ENCODE measurements at places on chromosomes 6 and 20.

DNA sequence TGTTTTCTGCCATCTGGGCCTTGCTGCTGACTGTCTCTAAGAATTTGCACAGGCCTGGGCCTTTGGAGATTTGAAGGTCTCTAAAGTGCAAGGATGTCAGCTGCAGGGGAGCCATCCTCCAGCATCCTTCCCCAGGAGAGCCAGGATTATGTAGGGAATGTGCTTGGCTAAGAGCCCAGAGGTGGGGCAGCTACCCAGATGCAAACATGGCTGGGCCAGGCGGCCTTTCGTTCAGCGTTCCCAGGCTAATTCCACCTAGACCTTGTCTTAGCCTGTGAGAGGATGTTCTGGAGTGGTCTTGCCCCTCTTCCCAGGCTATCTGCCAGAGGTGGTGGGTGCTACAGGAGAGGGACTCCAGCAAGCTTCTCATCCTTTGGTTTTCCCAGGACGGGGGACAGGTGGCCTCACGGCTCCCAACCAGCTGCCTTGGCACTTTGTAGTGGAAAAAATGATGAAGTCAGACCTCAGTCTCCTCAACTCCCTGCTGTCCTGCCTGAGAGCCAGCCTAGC lies 7.7 kb upstream of the PTGIS start:
- ATAC-seq, result no peak

DNA sequence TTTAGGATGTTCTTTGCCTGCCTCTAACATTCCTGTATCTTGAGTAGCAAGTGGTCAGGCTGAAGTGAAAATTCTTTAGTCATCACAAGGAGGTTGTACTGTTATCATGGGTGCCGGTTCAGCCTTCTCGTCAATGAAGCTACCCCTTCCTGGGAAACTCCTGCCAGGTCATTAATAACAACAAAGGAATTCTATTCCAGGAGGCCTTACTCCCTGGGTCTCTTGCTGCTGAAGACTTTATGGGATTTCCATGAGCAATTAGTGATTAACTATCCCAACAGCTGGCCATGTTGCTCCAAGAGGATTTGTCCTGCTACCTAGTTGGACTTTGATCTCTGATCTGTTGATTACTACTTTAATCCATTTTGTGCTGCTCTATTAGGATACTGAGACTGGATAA lies 62.7 kb upstream of the ELOVL5 start:
- no peak for ATAC-seq

DNA sequence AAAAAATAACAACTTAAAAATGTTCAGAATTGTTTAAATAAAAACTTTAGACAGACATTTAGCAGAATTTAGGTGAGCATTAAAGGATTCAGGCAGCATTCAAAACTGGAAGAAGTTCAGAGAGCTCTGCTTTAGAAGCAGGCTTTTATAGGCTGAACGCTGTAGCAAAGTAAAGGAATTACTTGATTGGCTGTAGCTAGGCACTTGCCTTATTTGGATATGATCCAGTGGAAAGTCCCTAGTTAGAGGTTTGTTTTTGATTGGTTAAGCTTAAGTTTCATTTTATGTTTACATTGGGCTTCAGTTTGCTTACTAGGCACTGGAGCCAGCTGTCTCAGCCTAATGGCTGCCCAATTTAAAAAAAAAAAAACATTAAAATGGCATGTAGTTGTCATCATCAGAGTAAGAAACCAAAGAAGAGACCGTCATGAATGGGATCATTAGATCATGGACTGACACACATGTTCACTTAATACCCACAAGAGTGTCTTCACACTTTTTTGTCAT lies 65.1 kb downstream of the CBFA2T2 start:
- ATAC-seq, result peak; percentile 99

DNA sequence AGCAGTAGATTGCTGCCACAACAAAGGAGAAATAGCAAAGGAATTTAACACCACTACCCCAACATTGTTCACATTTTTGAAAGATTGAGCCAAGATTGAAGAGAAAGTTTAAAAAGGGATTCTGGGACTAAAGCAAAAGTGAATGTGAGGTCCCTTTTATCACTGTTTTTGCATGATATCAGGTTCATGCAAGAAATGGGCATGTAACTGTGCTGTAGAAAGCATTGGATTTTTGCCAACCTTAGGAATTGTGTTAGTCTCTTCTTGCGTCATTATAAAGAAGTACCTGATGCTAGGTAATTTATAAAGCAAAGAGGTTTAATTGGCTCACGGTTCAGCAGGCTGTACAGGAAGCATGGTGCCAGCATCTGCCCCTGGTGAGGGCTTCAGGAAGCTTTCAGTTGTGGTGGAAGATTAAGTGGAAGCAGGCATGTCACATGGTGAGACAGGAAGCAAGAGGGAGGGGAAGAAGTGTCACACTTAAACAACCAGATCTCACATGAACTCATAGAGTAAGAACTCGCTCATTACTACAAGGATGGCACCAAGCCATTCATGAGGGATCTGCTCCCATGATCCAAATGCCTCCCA lies 4.6 kb upstream of the GJB7 start:
- ATAC-seq, result no peak

DNA sequence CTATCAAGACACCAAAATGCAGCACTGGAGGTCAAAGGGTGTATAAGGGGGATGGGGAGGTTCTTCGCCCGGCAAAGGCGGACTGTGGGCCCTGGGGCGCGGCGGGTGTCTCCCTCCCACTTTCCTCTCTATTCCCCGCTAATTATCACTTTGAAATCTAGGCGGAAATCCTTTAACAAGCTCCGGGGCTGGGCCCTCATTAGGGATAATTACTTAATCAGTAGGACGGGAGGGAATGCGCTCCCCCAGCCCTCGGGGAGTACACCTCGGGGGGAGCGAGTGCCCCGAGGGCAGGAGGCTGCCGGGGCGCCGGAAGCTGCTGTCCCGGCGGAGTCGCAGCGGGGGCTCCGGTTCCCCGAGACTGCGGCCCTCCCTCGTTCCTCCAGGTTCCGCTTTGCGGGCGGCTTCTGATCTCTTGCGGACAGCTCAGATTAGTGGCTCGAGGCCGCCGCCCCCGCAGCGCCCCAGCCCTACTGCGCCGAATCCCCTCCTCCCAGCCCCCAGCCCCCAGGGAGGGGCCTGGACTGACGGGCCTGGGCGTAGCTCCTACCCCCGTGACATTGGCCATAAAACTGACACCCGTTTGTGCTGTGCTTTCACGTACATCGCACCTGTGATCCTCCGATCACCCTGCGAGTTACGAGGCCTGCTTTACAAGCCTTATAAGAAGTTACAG lies 14.7 kb downstream of the MUCL3 start:
- peak; percentile 81 for ATAC-seq
